ENCODE measurements at places on chromosomes 7 and 10.

- peak; percentile 96 for DNase-seq
These were observed 3.6 kb downstream of the PLAC9 start for GRCh38 chr10:80136134-80136571.

DNA sequence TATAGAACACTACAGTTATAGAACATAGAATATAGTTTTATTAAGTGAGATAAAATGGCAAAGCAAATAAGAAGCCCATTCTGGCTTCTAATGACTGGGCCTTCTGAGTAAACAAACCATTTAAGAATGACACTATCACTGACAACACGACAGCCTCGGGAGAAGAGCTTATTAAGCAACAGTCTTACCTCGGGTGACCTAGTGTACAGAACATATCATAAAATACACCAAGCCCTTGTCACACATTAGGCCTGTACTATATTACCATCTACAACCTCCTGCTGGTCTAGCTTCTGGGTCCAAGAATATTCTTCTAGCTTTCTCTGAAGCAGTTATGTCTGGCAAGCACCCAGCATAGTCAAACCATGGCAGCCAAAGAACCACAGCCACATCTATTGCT, 32.0 kb downstream of the CCDC186 start:
- no peak for DNase-seq

DNA sequence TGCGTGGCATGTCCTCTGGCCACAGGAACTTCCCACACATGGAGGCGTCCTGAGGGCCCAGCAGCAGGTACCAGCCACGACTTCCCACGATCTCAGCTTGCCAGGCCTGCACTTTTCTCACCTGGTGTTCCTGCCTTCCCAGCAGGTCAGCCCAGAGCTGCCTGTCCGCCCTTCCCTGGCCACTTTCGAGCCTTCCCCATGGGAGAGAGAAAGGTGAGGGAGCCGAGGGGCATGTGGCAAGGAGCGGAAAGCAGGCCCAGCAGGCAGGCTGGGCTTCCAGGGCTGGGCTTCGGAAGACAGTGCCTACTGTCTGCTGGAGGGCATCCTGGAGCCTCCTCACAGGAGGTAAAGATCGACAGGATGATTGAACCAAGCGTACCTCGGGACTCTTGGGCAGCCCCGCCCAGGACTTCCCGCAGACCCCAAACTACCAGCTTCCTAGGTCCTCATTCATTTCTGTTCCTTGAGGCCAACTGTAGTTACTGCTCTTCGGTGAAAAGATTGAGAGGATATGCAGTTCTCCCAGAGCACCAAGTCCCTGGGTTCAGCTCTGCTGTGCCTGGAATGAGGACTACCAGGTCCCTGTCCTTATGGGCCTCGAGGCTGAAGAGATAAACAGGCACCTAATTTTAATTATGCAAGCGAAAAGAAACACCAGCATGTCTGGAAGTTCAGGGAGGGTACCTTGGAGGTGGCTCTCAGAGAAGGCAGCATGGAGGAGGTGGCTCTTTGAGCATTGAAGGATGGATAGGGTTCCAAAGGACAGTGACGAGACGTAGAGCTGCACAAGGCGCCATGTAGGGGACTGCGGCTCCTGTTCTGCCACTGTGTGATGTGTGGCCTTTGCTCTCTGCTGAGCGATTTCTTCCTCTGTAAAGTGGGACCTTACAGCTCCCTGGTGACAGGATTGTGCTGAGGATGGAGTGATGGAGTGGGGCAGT, 87.8 kb downstream of the ZMIZ1 start:
- no peak for DNase-seq

DNA sequence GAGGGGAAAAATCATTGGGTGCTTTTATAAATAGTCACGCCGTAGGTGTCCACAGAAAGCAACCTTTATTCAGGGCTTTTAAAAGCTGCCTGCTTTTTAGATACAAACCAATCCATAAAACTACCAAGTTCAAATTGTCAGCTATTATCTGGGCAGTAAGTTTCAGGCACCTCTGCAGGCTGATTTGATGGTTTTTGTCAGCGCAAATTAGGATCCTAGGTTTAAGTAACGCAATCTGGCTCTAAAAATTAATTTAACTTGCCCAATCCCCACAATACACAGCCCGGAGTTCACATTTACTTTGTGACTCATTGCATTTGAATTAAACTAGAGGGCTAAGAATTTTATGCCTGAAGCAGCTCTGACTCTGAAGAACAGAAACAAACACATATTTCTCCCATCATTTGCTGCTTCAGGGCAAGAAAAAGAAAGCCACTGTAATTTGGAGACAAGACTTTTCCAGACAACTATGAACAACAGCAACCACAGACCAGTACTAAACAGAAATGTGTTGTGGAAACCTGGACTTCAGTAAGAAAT, 43.3 kb downstream of the NRP1 start:
- DNase-seq, result no peak

GRCh38 chr10:46092524-46093081, 46.5 kb upstream of the MSMB start:
- DNase-seq, result no peak

GRCh38 chr10:130362308-130362761, 226.1 kb downstream of the GLRX3 start:
- no peak for DNase-seq

- no peak for DNase-seq
These were observed 114.0 kb downstream of the BBS9 start for GRCh38 chr7:33243319-33243881.

- no peak for DNase-seq
These were observed 148.7 kb downstream of the C1GALT1 start for GRCh38 chr7:7330997-7331396.

- DNase-seq, result no peak
These were observed 98.6 kb upstream of the FGFR2 start for GRCh38 chr10:121696854-121697253.

GRCh38 chr7:127682140-127682539, 30.1 kb downstream of the SND1 start:
- no peak for DNase-seq

GRCh38 chr10:22945934-22946673, 18.3 kb downstream of the ARMC3 start:
- DNase-seq, result no peak

DNA sequence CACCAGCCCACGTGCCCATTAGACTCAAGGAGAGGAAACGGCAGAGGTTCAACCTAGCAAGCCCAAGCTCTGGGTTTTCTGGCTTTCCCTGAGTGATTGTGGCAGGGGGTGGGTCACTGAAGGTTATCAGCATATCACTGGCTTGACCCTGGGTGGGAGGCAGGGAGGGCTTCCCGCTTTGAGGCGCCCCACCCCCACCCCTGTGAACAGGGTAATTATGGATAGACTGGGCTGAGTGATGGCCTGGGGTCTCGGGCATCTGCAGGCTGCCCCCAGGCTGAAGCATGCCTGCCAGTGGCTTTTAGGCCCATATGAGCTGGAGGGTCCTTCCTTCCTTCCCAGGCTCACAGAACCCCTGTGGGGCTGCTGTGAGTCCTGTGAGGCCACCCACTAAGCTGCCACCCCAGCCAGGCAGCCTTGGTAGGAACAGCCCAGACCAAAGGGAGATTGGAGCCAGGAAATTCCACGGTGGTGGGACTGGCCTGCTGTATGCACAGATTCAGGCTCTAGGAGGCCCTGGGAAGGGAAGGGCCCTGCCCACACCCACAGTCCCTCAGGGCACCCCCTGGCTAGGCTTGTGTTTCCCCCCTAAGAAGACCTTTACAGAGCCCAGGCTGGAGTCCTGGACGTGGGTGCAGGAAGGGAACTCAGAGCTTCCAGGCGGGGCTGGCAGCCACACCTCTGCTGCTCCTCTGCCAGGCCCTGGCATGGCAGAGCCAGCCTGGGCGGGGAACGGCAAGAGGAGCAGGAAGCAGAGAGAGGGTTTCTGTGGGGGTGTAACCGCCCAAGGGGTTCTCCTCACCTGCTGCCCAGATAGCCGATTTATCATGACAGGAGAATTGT, 33.1 kb downstream of the GPRIN2 start:
- no peak for DNase-seq

GRCh38 chr7:55073051-55073511, 54.3 kb downstream of the EGFR start:
- no peak for DNase-seq

GRCh38 chr7:132438926-132439325, 137.3 kb downstream of the PLXNA4 start:
- no peak for DNase-seq

DNA sequence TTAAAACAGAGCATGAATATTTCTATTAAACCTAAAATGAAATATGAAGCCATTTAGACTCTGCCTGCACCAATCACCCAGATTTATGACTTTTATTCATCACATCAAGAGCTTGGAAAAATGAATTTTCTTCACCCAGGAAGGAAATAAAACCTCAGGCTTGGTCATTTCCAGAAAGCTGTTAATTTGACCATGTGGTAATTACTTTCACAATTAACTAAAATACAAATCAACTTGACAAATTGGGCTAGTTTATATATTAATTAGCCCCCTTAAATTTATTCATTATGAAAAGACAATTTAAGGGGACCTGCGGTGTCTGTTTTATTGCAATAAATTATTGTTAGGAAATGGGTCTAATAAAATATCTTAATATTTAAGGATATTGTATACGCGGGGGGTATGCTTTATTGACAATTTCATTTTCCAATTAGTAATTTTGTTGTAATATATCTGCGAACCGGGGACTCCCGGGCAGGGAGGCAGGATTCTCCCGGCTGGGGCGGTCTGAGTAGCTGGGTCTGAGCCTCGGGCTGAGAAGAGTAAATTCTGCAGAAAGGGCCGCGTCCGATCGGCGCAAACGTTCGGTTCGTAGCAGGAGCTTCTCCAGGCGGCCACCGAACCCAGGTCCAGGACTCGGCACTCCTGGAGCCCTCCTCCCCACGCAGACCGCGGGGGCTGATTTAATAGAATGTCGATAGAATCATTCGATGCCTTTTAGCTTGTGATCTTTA, 9.4 kb upstream of the MNX1 start:
- DNase-seq, result no peak

Measured in brain pericyte (primary cell).